ENCODE measurements at places on chromosomes 4 and X.

GRCh38 chrX:137479386-137479785 lies 86.5 kb upstream of the ZIC3 start:
- DNase-seq = no peak

DNA sequence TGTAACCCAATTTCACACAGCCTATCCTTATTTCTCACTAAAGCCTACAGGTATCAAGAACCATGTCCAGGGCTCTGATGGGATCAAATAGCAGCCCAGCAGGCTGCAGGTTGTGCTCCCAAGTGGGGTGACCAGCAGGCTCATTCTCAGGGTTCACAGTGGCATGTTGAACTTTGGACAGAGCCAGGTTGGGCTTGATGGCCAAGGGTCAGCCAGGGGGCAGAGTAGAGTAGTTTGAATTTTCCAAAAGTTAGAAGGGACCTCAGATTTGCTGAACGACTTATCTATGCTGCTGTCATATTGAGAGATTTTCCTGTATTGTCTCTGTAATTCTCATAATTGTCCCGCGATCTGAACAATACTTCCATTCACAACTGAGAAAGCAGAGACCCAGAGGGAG lies 310.8 kb upstream of the BOD1L1 start:
- no peak for DNase-seq

DNA sequence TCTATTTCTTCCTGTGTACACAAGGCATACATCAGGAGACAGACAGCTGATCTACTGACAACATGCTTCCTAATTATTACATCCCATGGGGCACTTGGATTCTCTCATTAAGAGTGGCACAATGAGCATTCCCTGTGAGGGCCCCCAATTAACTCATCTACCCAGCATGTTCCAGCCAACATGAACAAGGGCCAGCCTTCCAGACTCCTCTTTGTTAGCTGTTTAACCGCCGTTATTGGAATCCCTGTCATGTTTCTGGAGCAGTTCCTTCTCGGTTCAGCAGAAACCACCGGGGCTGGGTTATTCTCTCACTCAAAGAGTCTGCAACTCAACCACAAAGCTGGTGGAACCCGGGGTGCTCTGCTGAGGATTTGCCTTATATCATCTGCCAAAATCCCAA lies 9.9 kb upstream of the GPM6B start:
- DNase-seq = no peak

GRCh38 chrX:33190016-33190415 lies 21.3 kb downstream of the DMD start:
- DNase-seq = no peak

GRCh38 chrX:42585842-42586621 lies 191.9 kb downstream of the PPP1R2C start:
- no peak for DNase-seq

GRCh38 chr4:76879731-76880364 lies 18.1 kb downstream of the SOWAHB start:
- no peak for DNase-seq

- no peak for DNase-seq
Measured at GRCh38 chr4:104524026-104524425, 29.3 kb upstream of the CXXC4 start.

DNA sequence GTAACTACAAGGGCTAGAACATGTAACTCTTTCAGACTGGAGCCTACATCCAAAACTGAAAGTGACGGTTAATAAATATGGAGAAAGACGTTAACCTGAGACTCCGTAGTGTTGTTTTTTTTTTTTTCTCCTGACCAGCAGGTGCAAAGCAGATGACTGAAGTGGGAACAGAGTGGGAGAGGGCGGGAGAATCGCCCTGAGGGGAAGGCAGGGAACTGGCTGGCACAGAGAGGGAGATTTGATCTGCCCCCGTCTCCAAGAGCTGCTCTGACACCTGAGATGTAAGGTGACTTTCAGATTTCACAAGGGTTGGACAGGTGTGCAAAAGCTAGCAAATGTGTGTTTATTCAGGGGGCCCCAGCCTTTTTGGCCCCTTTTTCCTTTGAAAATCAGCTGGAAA lies 180.2 kb downstream of the PALLD start:
- DNase-seq = peak; percentile 49

Measured in NCI-H526 treated with DMSO at 0.1 percent for 48 hours (cell line).